ENCODE measurements at places on chromosomes 16 and 17.

DNA sequence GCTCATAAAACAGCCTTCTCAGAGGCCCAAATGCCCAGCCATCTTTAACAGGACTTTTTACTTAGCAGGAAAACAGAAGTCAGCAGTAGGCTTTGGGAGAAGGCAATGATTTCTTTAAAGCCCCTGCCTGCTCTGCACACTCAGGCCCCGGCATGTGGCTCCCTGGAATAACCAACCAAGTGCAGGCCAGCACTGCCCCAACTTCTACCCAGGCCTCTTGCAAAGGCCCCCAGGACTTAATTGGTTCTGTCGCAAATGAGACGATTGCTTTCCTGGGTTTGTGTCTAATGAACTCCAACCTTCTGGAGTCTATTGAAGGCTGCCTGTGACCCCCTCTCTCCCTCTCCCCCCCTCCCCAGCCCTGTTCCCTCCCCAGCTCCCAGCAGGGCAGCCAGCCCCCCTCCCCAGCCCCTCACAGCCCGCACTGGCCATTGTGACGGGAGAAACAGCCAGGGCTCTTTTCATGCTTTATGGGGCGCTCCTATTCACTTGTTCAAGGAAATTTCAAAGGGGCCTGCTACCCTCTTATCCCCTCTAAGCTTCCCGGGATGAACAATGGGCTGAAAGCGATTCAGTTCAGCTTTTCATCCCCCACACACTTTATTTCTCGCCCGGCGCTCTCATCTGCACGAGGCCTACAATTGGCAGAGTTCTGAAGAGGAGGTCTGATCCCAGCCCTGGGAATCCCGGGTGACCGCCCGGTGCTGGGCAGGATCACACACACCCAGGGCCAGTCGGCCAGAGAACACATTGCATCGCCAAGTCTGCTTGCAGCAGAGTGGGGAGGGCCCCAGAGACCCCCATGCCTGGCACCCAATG lies 15.5 kb downstream of the AXIN2 start:
- no peak for DNase-seq

DNA sequence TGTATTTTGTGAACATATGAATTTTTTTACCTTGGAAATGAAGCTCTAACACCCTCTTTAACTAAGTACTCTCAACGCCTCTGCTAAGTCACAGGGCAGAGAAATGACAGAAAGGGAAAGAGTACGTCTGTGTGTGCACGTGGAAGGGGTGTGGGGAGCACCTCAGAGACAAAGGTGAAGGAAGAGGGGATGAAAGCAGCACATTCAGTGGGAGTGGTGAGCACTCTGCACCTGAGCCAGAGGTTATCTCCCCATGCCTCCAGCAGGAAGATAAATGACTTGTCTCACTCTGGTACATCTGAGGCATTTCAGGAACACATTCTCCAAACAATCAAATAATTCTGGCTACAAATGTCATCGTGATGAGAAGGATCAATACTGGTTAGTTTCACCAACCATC lies 15.0 kb downstream of the GNA13 start:
- no peak for DNase-seq

DNA sequence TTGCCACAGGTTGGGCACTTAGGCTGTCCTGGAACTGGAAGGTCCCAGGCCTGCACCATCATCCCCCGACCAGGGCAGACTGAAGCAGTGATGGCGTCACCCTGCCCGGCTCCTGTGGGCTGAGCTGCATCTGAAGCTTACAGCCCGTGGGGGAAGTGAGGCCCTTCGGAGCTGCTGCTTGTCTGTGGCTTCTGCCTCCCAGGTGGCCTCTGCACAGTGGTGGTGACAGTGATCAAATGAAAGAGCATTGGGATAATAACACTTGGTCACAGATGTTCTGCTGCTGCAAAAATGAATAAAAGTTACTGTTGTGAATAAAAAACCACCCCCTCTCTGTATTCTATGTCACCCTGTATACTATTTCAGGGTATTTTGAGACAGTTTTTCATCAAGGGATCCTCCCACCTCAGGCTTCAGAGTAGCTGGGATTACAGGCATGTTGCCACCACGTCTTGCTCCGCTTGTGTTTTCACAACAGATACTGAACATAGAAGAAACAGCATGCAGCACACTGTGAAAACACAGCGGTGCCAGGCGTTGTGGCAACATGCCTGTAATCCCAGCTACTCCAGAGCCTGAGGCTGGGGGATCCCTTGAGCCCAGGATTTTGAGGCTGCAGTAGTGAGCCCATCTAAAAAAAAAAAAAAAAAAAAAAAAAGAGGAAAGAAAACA lies 165.0 kb downstream of the LGALS9B start:
- DNase-seq: no peak

- DNase-seq: no peak
Measured at GRCh38 chr16:66701026-66701425, 4.5 kb upstream of the CMTM4 start.

GRCh38 chr16:23679986-23680336 lies 1.3 kb downstream of the PLK1 start:
- no peak for DNase-seq

GRCh38 chr17:55421179-55421934 lies at the start of gene MMD:
TSS of gene MMD (minus strand) at chr17:55421835. CDS start at chr17:55421695, 140 bp downstream.
- no peak for DNase-seq

Data from activated CD4-positive, alpha-beta T cell treated with anti-CD3 and anti-CD28 coated beads for 24 hours (primary cell).